ENCODE measurements at places on chromosomes 7 and 10. TPM values are rescaled to one million over a fixed set of nuclear protein-coding genes. Genes with fewer than 3 reads are reported as not detected.

GRCh38 chr10:114389426-114389825 is 14.9 kb downstream of the AFAP1L2 start:
- H3K27me3 ChIP-seq, result peaks cover 30% of the 10 kb centered on the region
- H3K4me3 ChIP-seq, result no peak overlapping the region
- no peak overlapping the region for H3K27ac ChIP-seq
- peaks cover 9% of the 10 kb centered on the region for H3K36me3 ChIP-seq

- no peaks in the 10 kb centered on the region for H3K4me1 ChIP-seq
- no peaks in the 10 kb centered on the region for H3K36me3 ChIP-seq
- H3K27me3 ChIP-seq, result peaks cover 7% of the 10 kb centered on the region
- DNase-seq, result no peak
- no peak overlapping the region for H3K27ac ChIP-seq
Measured at GRCh38 chr10:13674645-13675588, 88.2 kb downstream of the PRPF18 start.

ST8SIA6 gene
- total RNA-seq, result not detected

GRCh38 chr10:79488336-79488735 is 24.0 kb upstream of the EIF5AL1 start:
- H3K4me1 ChIP-seq, result peaks cover 5% of the 10 kb centered on the region
- H3K36me3 ChIP-seq, result no peaks in the 10 kb centered on the region
- DNase-seq, result no peak
- H3K27ac ChIP-seq, result no peak overlapping the region

DNA sequence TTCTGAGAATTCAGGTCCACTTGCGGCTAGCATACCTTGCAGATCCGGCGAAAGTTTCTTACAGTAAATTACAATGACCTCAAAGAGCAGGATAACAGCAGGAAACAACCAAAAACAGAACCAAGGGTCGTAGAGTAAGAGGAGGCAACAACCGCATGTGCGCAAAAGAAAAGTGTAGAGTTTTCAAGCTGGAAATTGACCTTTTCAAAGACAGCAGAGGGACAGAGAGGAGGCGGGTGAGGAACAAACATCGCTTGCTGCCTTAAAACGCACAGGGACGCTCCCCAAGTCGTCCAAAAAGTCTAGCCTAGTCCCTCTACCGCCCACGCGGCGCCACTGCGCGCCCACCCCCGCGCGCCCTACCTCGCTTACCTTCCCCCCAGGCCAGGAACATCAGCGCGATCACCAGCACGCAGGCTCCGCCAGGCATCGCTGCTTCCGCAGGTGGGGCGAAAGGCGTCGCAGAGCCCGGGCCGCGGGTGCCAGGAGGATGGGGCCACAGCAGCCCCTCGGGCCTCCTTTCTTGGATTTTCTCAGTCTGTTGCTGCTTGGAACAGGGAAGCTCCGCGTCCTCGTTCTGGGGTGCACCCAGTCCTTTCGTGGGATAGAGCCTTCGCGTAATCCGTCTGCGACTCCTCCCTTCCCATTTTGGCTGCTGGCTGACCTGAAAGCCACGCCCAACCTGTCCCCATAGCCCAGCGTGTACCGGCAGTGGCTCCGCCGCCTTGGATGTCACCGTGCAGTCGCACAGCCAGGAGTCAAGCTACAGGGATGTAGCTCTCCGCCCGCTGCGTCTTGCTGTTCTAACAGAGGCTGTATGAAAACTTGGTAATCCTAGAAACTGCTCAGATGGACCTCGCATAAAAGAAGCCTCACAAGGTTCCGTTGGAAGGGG is at the start of gene VWDE:
Gene VWDE, minus strand, starts transcription at position 579 of the 895 bp plus-strand sequence. Its CDS starts 149 bp downstream, at position 430.
- peak within 1 kb of the TSS; percentile 84 for H3K27ac ChIP-seq
- peaks cover 23% of the 10 kb centered on the region for H3K4me1 ChIP-seq
- peaks cover 30% of the 10 kb centered on the region for H3K27me3 ChIP-seq
- peak; percentile 77 for DNase-seq

- peak within 1 kb of the TSS; percentile 61 for H3K4me3 ChIP-seq
- no peak within 1 kb of the TSS for H3K27ac ChIP-seq
- H3K27me3 ChIP-seq, result peaks cover 67% of the 10 kb centered on the region
- H3K36me3 ChIP-seq, result no peaks in the 10 kb centered on the region
Measured at GRCh38 chr7:140640727-140641523, at the start of gene DENND2A. Gene DENND2A (minus strand): TSS chr7:140640813. CDS start chr7:140602397, 38,416 bp downstream.

SH2D4B gene
- 0.09 TPM for total RNA-seq

CTAGE8 gene
- total RNA-seq, result not detected

DNA sequence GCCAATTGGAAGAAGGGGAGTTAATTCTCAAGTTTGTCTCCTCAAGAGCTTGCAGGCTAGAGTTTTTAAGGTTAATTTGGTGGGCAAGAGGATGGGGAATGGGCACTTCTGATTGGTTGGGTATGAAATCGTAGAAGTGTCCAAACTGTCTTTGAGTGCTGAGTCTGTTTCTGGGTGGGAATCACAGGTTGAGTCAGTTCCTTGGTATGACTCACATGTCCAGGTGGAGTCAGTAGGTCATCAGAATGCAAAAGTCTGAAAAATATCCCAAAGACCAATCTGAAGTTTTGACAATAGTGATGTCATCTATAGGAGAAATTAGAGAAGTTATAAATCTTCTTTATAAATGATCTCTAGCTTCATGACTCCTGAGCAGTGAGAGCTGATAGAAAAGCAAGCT is 1252.2 kb downstream of the REEP3 start:
- no peaks in the 10 kb centered on the region for H3K4me1 ChIP-seq
- H3K36me3 ChIP-seq, result no peaks in the 10 kb centered on the region

TRDMT1 gene
- total RNA-seq, result 9.2 TPM

DNA sequence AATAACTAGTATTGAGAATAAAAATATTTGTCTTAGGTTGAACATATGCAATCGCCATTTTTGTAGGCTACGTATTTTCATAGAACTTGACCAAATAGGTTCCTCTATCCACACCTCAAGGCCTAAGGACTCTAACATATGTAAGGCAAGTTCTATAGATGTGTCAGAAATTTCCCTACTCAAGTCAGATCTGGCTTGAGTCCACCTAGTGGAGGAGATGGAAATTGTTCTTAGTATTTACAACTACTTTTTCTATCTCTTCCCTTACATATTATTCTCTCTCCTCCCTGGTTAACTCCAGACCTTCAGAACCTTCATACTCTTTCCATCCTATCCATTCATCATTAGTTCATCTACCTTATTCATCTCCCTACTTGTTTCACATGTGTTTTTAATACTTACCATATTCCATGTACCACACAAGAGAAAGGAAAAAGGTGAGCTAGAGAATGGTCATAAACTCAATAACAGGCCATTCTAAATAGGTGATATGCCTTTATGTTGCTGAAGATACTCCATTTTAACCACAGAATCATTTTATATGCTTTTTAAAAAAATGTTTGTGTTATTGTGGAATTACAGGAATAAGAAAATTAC is 174.5 kb upstream of the HDAC9 start:
- H3K4me1 ChIP-seq, result no peaks in the 10 kb centered on the region
- H3K36me3 ChIP-seq, result no peaks in the 10 kb centered on the region
- H3K4me3 ChIP-seq, result no peak overlapping the region
- no peak for DNase-seq
- H3K27ac ChIP-seq, result no peak overlapping the region

C10orf105 gene
- 0.18 TPM for total RNA-seq

DNA sequence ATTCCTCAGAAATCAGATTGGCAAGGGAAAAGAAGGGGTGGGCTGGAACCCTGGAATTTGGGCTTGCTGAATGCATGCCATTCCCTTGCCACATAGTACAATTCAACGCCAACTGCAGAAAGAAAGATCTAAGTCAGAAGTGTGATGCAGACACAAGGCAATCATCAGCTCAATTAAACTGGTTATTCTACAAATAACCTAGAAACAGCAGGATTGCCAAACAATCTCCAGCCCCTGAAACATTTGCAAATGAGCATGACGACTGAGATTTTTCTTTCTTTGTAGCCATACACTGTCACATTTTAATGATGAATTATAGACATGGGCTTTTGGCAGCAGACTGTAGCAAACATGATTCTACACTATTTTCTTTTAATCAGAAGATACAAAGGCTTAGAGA is 16.5 kb upstream of the CREB5 start:
- H3K27me3 ChIP-seq, result peaks cover 11% of the 10 kb centered on the region
- H3K36me3 ChIP-seq, result no peaks in the 10 kb centered on the region
- no peak overlapping the region for H3K27ac ChIP-seq
- no peak for DNase-seq

GRCh38 chr10:86960003-86960862 is 1.8 kb downstream of the SNCG start:
- no peak for DNase-seq
- no peak overlapping the region for H3K27ac ChIP-seq
- no peaks in the 10 kb centered on the region for H3K27me3 ChIP-seq
- H3K36me3 ChIP-seq, result no peaks in the 10 kb centered on the region
- H3K4me1 ChIP-seq, result peaks cover 7% of the 10 kb centered on the region
- no peak overlapping the region for H3K4me3 ChIP-seq

GRCh38 chr7:20895563-20895962 is 108.9 kb upstream of the SP8 start:
- no peaks in the 10 kb centered on the region for H3K4me1 ChIP-seq
- no peak for DNase-seq
- no peaks in the 10 kb centered on the region for H3K27me3 ChIP-seq
- H3K36me3 ChIP-seq, result no peaks in the 10 kb centered on the region
- H3K27ac ChIP-seq, result no peak overlapping the region

SRRM3 gene
- total RNA-seq, result not detected

PLPP4 gene
- total RNA-seq, result not detected

- no peak overlapping the region for H3K27ac ChIP-seq
- peaks cover 52% of the 10 kb centered on the region for H3K27me3 ChIP-seq
- H3K4me1 ChIP-seq, result peaks cover 10% of the 10 kb centered on the region
- H3K36me3 ChIP-seq, result no peaks in the 10 kb centered on the region
Measured at GRCh38 chr10:127872871-127873600, 19.7 kb downstream of the CLRN3 start.

GRCh38 chr10:80924063-80924952 is 386.6 kb downstream of the SH2D4B start:
- DNase-seq, result no peak
- H3K36me3 ChIP-seq, result no peaks in the 10 kb centered on the region
- H3K27me3 ChIP-seq, result no peaks in the 10 kb centered on the region
- no peaks in the 10 kb centered on the region for H3K4me1 ChIP-seq
- no peak overlapping the region for H3K27ac ChIP-seq

ZNF22 gene
- total RNA-seq, result 29.6 TPM

GRCh38 chr7:18497800-18498199 is 2.3 kb downstream of the HDAC9 start:
- H3K27me3 ChIP-seq, result no peaks in the 10 kb centered on the region
- peaks cover 13% of the 10 kb centered on the region for H3K4me1 ChIP-seq
- no peak overlapping the region for H3K27ac ChIP-seq
- H3K36me3 ChIP-seq, result no peaks in the 10 kb centered on the region
- H3K4me3 ChIP-seq, result no peak overlapping the region

FOXI2 gene
- not detected for total RNA-seq

DNA sequence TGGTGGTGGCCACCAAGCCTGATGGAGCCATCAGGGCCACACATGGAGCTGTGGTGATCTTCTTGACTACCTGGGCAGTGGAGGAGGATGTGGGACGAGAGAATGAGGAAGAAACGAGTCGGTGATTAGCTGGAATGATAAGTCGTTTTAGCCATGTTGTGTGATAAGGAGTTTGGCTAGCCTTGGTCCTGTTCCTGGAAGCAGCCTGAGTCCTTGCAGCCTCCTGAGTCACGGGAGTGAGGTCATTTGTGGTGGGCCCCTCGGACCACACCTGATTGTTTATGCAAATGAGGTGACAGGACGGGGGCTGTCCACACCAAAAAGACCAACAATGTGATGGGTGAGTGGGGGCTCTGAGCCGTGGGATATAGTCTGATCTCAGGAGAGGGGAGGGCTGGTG is 554.4 kb downstream of the PTPRN2 start:
- H3K27me3 ChIP-seq, result no peaks in the 10 kb centered on the region
- no peak overlapping the region for H3K4me3 ChIP-seq
- H3K36me3 ChIP-seq, result no peaks in the 10 kb centered on the region
- H3K27ac ChIP-seq, result no peak overlapping the region
- H3K4me1 ChIP-seq, result no peaks in the 10 kb centered on the region
